Daoy (cell line): ENCODE measurements at places on chromosomes 5 and 9.

DNA sequence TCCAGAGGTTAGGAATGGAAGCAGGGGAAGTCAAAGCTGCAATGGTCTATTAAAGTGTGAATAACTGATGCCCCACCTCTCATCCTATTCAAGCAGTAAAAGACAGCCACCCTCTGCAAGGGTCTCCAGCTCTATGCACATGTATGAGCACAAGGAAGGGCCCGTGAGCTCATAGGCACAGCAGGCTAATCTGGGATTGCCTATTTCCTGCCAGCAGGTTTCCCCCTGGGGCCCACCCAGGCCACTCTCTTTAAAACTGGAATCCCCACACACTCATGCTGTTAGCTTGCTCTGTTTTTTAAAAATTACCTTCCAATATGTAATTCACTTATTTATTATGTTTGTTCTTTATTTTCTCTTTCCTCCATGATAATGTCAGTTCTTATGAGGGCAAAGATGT is 48.7 kb upstream of the ZNF366 start:
- DNase-seq, result peak; percentile 14

GRCh38 chr9:71629578-71630215 is 138.6 kb downstream of the CEMIP2 start:
- no peak for DNase-seq

DNA sequence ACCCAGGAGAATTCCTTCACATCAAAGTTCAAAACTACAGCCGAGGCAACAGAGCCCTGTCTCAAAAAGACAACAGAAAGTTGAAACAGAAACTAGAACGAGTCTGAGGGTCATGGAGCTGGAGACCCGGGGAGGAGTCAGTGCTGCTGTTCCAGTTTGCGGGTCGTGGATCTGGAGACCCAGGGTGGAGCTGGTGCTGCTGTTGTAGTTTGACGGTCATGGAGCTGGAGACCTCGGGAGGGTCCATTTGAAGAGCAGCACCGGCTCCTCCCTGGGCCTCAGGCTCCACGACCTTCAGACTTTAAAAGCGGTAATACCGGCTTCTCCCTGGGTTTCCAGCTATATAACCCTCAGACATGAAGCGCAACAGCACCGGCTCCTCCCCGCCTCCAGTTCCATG is 13.0 kb upstream of the LCN15 start:
- DNase-seq, result no peak

GRCh38 chr5:18807256-18808149 is 1173.2 kb downstream of the TAF11L14 start:
- DNase-seq, result peak; percentile 73

DNA sequence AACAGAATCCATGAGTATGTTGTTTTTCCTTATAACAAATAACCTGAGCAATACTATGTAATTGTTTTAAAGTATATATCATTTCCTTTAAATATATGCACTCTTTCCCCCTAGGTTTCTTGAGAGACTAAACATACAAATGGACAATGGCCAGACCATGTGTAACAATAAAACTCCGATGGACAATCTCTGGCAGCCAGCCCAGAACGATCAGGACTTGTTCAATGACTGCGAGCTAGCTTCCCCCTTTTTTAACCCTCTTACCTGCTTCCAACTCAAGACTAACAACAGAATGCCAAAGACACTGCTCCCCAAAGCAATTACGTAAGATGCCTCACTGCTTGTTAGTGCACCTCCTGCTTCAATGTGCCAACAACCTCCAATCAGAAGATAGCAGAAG is 94.9 kb downstream of the HTR4 start:
- no peak for DNase-seq
